ENCODE measurements at places on chromosomes 2 and 18. TPM values are rescaled to one million over a fixed set of nuclear protein-coding genes. Genes with fewer than 3 reads are reported as not detected.

The DUSP2 gene
- polyA plus RNA-seq = 2.3 TPM

The ACMSD gene
- polyA plus RNA-seq = 0.39 TPM

The MROH2A gene
- not detected for polyA plus RNA-seq

The TP53I3 gene
- polyA plus RNA-seq = 27.6 TPM

The KIF5C gene
- polyA plus RNA-seq = 32.2 TPM

The PTPRN gene
- polyA plus RNA-seq = 0.19 TPM

The FMNL2 gene
- 49.7 TPM for polyA plus RNA-seq

The CCDC141 gene
- polyA plus RNA-seq = 23.1 TPM

The IL36G gene
- 0.50 TPM for polyA plus RNA-seq

The DSG2 gene
- polyA plus RNA-seq = 5.5 TPM

The HMSD gene
- not detected for polyA plus RNA-seq

The BMP10 gene
- polyA plus RNA-seq = not detected

The ANKRD30B gene
- not detected for polyA plus RNA-seq

The CASP10 gene
- polyA plus RNA-seq = 4.7 TPM

The CPSF3 gene
- polyA plus RNA-seq = 40.8 TPM

The B3GNT7 gene
- 16.6 TPM for polyA plus RNA-seq

The ABHD1 gene
- polyA plus RNA-seq = not detected

The SCN7A gene
- 58.0 TPM for polyA plus RNA-seq

The EGR4 gene
- not detected for polyA plus RNA-seq

The OBSL1 gene
- 118 TPM for polyA plus RNA-seq

The MARS2 gene
- polyA plus RNA-seq = 2.7 TPM

The RAB11FIP5 gene
- polyA plus RNA-seq = 17.1 TPM

The NOSTRIN gene
- not detected for polyA plus RNA-seq

The PPP1R7 gene
- polyA plus RNA-seq = 79.7 TPM

The MTX2 gene
- 65.1 TPM for polyA plus RNA-seq

The LONRF2 gene
- 0.98 TPM for polyA plus RNA-seq

The EVA1A gene
- 6.5 TPM for polyA plus RNA-seq

The RGPD4 gene
- 0.07 TPM for polyA plus RNA-seq

The ALK gene
- 0.04 TPM for polyA plus RNA-seq

The ATP8B1 gene
- polyA plus RNA-seq = 5.5 TPM

The CCDC148 gene
- polyA plus RNA-seq = 1.1 TPM

The ITPRIPL1 gene
- polyA plus RNA-seq = 2.5 TPM

The INPP5D gene
- 5.0 TPM for polyA plus RNA-seq

The TANC1 gene
- polyA plus RNA-seq = 17.3 TPM

The CTLA4 gene
- polyA plus RNA-seq = 0.09 TPM

The MC4R gene
- polyA plus RNA-seq = 0.29 TPM

The NDC80 gene
- 6.5 TPM for polyA plus RNA-seq
